Spinal cord (tissue), 10 donors: ENCODE measurements at places on chromosomes 5 and 9.

GRCh38 chr9:74859786-74860185, 27.9 kb downstream of the TRPM6 start:
- DNase-seq: no peak

DNA sequence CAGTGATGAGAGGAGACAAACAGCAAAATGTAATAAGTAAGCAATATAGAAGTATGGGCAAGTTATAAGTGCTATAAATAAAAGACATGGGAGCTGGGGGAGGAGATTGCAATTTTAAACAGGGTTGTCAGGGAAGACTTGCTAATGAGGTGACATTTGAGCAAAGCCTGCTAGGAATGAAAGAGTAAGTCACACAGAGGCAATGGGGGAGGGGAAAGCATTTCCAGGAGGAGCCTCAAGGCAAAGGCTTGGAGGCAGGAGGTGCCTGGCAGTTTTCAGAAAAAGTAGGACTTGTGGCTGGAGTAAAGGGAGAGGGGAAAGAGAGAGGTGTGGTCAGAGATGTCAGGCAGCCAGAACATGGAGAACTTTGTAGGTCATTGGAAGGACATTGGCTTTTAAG, 124.4 kb upstream of the NMUR2 start:
- DNase-seq: no peak

DNA sequence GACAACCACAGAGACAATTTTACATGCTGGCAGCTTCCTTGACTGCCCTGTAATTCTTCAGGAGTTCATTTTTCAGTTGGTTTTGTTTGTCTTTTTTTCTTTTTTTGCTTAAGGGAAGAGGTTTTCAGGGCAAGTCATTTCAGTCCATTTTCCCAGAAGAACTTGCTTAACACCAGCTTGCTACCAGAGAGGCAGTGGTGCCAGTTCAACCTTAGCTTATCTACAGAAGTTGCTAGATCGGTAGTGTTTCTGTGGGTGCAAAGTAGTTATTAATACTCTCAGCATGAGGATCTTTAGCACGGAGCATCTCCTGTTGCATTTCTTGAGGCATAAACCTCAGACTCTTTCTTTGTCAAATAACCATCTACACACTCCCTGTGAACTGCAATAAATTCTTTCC, 1.1 kb downstream of the SPEF2 start:
- no peak for DNase-seq

- DNase-seq: peak; percentile 51
Observed at GRCh38 chr5:124252191-124252638, 494.2 kb downstream of the ZNF608 start.

- peak; percentile 25 for DNase-seq
Observed at GRCh38 chr5:157828105-157828943, 30.6 kb downstream of the CLINT1 start.

- DNase-seq: no peak
Observed at GRCh38 chr5:40240111-40240510, 439.6 kb upstream of the PTGER4 start.

- no peak for DNase-seq
Observed at GRCh38 chr9:112750764-112751055, 150 bp downstream of the SNX30 start.

DNA sequence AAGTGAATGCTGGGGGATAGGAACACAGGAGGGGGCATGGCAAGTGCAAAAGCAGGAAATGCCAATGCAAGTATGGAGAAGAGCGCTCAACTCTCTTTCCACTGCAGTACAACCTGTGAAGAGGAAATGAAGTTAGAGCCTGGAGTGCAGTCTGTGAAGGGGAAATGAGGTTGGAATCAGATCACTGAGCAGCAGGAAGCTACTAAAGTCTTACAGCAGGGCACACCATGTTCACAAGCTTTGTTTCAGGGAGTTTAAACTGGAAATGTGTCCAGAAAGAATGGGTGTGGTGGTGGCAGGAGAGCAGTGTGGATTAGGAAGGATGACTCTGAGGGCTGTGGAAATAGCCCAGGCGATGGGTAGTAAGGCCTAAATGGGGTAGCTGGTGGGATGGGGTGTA, 15.4 kb downstream of the ARHGEF37 start:
- no peak for DNase-seq

DNA sequence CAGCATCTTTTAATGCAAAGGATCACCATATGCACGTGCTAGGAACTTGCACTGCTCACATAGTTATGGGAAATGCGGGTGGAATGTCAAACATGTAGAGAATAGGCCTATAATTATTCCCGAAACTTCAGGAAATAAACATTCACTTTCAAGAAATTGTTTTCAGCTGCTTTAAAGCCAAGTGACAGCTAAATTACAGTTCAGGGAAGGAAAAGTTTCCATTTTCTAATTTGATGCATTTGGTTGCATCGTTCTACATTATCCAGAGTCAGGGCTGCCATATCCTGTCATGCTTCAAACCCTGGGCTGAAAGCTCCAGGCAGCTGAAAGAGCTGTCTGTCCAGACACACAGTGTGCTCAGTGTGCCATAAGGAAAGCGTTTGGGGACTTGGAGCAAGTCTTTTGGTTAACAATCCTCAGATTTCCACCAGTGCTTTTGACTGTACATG, 518.1 kb downstream of the CSNK1G3 start:
- DNase-seq: no peak

- no peak for DNase-seq
Observed at GRCh38 chr5:137272831-137273230, 226.3 kb downstream of the SPOCK1 start.

- DNase-seq: no peak
Observed at GRCh38 chr5:63085561-63085960, 506.9 kb downstream of the LRRC70 start.

DNA sequence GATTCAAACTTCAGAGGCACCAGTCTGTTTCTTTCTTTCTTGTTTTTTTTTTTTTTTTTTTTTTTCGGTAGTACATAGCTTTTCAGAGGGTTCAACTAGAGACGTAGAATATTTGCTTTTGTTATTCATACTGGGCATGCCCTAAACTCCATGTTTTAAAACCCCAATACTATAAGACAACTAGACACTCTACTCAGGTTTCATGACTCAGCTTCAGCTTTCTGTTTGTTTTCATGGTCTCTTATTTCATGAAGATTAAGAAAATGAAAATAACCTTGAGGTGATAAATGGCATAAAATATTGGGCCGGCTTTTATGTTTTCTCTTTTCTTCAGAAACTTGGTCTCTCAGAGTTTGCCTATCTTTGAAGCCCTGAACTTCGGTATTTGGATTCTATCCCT, 2126.3 kb upstream of the ACO1 start:
- DNase-seq: no peak

DNA sequence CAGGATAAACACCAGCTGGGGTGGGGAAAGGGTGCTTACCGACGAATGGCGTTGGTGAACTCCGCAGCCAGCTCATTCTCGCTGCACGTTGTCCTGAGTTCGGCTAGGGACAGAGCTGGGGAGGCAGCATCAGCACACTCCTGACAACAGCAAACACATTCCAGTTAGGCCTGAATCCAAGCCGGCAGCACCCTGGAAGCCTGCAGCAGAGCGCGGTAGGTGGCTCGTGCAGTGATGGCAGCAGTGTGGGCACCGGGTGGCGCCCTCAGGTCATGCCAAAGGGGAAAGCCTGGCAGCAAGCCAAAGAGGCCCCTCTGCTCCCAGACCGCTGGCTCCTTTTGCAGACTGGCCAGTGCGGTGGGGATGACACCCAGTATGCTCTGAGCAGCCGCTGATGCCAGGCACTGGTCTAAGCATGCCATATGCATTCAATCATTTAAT, 66.9 kb downstream of the DCP2 start:
- no peak for DNase-seq

DNA sequence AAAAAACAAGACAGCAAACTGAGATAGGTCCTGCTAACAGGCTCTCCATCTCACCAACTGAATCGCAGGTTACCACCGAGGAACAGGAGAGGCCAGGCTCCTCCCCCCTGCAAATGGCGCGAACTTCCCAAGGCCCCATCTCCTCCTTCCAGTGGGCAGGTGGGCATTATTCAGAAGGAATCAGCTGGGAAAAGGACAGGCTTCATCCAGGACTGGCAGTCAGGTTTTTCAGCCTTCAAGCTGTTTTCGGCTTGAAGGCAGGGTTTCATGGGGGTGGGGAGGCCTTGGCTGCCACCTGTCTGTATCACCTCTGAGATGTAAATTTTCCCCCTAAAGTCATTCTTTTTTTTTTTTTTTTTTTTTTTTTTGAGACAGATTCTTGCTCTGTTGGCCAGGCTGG, 79.4 kb downstream of the SFXN1 start:
- DNase-seq: no peak

GRCh38 chr9:104775574-104775936, 11.6 kb downstream of the NIPSNAP3B start:
- DNase-seq: no peak

DNA sequence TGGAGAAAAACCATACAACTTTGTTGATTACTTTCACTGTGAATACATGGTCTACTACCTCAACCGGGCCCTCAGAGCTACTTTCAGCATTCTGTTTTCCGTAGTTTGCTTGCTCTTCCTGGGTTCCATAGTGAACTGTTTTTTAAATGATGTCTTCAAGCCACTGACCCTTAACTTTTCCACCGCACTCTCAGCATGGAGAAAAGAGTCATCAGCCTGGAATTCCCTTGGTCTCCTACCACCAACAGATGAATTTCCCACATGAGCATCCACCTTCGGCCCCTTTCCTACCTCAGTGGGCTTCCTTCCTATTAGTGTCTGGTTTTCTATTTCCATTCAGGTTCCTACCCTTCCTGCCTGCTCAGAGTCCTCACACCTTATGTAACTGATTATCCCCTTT, 135.9 kb upstream of the ADAMTSL1 start:
- no peak for DNase-seq

- DNase-seq: no peak
Observed at GRCh38 chr5:6248132-6248531, 130.2 kb downstream of the MED10 start.

DNA sequence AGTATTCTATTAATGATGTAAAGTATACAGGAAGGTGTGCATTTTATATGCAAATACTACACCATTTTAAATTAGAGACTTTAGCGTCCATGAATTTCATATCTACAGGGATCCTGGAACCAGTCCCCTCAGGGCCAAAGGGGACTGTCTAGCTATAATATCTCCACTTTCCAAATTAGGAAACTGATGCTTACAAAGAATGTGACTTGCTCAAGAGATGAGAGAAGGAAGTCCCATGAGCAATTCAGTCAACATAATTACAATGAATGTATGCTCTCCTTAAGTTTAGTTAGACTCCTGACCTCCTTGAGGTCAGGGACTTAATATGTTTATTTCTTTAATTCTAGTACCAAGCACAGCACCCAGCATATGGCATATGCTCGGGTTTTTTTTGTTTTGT, 23.7 kb downstream of the NIPBL start:
- no peak for DNase-seq

DNA sequence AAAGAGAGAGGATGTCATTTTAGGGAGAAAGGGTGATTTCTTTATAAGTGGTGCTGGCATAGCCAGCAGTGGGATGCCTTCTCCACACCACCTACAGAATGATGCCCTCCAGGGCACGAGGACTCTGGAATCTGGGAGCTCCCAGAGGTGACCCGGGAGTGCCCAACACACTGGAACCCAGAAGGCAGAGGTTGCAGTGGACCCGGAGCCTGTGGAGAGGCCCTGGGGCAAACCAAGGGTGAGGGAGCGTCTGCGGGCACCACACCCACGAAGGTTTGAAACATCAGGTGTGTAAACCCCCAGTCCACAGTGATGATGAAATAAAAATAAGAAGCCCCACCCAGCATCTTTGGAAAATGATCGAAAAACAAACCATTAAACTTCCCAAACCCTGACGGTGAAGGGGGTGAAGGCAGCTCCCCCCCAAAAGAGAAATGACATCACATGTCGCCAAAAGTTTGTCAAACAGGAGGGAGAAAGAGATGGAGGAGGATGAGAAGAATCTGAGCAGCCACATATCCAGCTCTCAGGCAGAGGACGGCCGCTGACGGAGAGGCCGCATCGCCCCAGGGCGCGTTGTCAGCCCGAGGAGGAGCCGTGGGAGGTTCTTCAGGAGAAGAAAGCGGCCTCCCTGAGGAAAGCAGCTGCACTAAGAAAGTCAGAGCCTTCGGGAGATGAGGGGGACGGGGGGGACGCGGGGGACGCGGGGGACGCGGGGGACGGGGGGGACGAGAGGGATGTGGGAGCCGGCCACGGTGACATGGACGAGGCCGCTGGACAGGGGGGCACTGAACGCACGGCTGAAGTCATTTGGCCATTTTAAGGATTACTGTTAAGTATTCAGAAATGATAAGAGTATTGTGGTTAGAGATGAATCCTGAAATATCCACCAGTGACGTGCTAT, 43.1 kb upstream of the NSMF start:
- DNase-seq: no peak

DNA sequence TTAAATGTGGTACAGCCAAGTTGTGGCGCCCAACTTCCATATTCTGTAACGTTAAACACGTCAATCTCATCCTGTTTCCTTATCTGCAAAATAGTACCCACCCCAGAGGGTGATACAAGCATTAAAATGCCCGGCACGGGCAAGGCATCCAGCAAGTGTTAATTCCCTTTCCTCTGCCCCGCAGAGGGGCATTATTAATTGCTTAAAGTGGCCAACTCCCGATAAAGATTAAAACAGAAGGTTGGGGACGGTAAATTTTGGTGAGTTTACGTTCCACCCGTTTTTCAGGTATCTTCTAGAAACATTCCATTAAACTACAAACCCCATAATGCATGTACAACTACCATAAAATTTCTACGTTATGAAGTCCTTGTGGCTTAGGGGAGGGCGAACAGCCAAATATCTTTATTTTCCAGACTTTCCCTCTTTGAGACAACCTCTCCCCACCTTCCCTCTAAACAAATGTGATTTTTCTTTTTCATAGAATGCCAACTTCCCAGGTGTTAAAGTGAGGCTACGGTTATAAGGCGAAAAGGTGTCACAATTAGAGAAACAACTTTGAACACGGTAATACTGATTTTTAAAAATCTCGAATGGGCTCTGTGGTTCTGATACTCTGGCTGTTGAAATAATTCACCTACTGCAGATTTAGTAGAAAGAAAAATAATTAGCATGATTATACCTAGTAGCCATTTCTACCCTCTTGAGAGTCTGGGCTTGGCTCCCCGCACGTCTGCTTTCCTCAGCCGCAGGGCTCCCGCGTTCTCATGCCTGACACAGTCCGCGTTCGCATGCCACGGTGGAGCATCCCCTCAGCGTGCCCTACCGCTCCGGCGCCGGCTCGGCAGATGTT, 1.2 kb upstream of the GPBP1 start:
- DNase-seq: no peak

DNA sequence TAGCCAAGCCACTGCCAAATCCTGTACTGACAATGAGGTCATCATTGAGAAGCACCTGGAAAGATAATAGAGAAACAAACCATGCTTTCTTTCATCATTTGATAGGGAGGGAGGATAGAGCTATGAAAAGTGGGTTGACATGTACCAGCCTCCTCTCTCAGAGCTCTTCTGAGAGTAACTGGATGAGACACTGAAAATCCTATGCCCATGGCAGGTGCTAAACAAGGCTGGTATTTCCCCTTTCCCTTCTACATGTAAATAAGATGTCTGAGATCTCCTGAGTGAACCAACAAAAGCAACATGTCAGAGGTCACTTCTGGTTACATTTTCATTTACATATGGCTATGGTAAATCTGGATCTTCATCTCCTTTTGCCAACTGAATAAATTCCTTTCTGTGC, 45.3 kb upstream of the TRAF1 start:
- no peak for DNase-seq

GRCh38 chr9:116482740-116483139, 204.4 kb upstream of the TRIM32 start:
- peak; percentile 91 for DNase-seq

- DNase-seq: no peak
Observed at GRCh38 chr5:19044931-19045695, 942.9 kb downstream of the CDH18 start.

GRCh38 chr9:99075246-99075912, 29.5 kb upstream of the TGFBR1 start:
- DNase-seq: no peak
